ENCODE measurements at places on chromosomes 11 and 22.

- DNase-seq = peak; percentile 90
Measured at GRCh38 chr11:64340671-64341335, 799 bp downstream of the CCDC88B start.

GRCh38 chr11:636511-637332 is at the start of gene DRD4:
TSS of gene DRD4 (plus strand) at chr11:637269. CDS start at chr11:637305, 36 bp downstream.
- peak; percentile 56 for DNase-seq

DNA sequence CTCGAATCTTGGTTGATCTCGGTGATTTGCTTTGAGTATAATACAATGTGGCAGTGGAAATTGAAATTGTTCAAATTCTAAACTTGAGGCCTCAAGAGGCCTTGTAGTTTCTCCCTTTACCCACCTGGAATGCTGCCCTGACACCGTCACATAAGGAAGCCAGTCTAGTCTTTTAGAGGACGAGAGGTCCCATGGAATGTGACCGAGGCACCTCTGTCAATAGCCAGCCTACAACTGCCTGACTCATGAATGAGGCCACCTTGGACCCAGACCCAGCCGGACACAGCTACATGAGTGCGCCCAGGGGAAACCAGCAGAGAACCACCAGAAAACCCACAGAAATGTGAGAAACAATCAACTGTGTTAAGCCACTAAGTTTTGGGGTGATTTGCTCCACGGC is 52.5 kb downstream of the RPL27A start:
- DNase-seq = no peak

DNA sequence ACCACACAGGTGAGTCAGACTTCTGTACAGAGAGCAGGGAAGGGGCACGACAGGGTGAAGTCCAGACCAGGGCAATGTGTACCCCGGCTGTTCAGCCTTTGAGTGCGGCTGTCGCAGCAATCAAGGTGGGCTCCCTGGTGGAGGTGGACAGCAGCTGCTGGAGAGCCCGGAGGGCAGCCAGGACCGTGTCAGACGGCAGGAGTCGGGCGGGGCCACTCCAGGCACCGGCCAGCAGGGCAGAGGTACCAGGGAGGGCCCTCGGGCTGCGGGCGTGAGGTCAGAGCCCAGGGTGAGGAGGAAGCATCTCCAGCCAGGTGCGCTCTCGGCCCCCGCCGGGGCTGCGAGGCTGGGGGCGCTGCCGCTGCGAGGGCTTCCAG is 802 bp upstream of the PIM3 start:
- peak; percentile 84 for DNase-seq

DNA sequence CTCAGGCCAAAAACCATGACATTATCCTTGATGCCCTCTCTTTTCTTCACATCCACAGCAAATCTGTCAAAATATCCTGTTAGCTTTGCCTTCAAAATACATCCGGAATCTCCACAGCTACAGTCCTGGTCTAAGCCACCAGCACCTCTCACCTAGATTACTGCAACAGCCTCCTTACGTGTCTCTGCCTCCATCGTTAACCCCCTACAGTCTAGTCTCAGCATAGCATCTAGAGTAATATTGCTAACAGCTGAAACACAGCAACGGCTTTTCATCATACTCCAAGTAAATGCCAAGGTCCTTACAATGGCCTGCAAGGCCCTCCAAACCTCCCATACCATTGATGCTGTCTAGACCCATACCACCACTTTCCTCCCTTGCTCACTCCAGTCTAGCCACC is 4.4 kb downstream of the TSG101 start:
- no peak for DNase-seq

GRCh38 chr11:75560644-75561043 is 1.4 kb upstream of the SERPINH1 start:
- no peak for DNase-seq

DNA sequence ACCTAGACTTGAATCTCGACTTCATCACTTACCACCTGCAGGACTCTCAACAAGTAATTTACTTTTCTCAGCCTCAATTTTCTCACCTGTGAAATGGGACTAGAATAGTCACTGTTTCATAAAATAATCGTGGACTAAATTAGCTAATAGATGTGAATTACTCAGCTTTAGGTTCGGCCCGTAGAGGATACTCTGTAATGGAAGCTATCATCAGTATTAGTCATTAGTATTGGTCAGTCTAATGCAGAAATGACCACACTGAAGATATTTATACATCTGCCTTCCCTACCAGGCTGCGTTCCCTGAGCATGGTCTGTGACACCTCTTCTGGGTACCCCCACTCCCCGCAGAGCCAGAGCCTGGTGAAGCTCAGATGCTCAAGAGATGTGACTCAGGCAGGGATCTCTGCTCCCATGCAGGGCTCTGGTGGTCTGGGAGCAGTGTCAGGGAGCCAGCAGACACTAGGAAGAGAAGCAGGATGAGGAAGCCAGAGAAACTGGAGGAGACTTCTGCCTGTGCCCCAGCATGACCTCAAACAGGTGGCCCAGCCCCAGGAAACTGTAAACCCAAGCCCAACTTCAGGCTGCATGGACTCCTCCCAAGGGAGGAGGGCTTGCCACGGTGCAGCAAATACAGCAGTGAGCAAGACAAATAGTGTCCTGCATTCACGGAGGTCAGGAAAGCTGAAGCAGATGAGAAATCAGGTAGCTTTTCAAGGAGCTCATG is 88.0 kb upstream of the E2F8 start:
- DNase-seq = no peak

- DNase-seq = no peak
Measured at GRCh38 chr11:93591247-93591898, 48.2 kb upstream of the SMCO4 start.

- DNase-seq = peak; percentile 72
Measured at GRCh38 chr22:45164270-45165088, 754 bp downstream of the NUP50 start.

- DNase-seq = no peak
Measured at GRCh38 chr11:117466966-117467365, 139.3 kb downstream of the CEP164 start.

DNA sequence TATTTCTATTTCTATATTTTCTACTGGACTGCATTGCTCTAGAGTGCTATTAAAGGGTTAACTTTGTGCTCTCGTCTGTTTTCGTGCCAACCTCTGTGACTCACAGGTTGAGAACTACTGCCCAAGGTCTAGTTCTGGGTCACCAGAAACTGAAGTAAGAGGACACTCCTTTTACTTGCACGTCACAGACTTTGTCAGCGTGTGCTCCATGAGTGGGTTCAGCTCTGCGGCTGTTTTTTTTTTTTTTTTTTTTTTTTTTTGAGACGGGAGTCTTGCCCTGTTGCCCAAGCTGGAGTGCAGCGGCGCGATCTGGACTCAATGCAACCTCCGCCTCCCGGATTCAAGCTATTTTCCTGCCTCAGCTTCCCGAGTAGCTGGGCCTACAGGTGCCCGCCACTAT is 49.8 kb downstream of the CLMP start:
- no peak for DNase-seq
